Urothelium cell line (cell line): ENCODE measurements at places on chromosomes 11 and 22.

DNA sequence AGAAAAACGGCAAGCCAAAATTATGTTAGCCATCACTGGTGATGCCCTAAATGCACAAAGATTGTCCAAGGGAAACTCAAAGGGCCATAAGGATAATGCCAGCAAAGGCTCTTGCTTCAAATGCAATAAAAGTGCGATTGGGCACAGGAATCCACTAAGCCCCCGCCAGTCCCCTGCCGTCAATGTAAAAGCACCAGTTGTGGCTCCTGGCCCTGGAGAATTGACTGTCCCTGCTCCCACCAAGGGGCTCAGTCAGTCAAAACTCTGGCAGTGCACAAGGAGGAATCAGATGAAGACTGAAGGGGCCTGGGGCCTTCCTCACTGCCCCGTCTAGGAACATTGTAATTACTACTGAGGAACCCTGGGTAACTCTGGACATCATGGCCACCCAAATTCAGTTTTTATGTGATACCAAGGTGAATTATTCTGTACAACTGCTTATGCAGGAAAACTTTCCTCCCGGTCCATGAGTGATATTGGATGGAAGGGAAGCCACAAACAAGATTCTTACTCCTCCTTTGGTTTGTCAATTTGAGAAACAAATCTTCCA is 85.6 kb downstream of the PIWIL4 start:
- no peak for DNase-seq

- DNase-seq: no peak
Measured at GRCh38 chr22:44430716-44431115, 67.3 kb downstream of the RTL6 start.

- no peak for DNase-seq
Measured at GRCh38 chr11:134745456-134745855, 333.4 kb upstream of the B3GAT1 start.

GRCh38 chr11:68312117-68312779 is at the start of gene LRP5:
Gene LRP5, plus strand, starts transcription at chr11:68312591. Its CDS starts 124 bp downstream, at chr11:68312715.
- DNase-seq: peak; percentile 56

GRCh38 chr11:134289789-134290188 is 13.6 kb downstream of the GLB1L3 start:
- DNase-seq: no peak
